ENCODE measurements at places on chromosomes 5 and 9. TPM values are rescaled to one million over a fixed set of nuclear protein-coding genes. Genes with fewer than 3 reads are reported as not detected.

PCDHGB2 gene
- total RNA-seq = 2.0 TPM

ARL14EPL gene
- total RNA-seq = not detected

TICAM2 gene
- total RNA-seq = 1.5 TPM

IFNE gene
- total RNA-seq = 0.99 TPM

CARTPT gene
- total RNA-seq = not detected

ZDHHC11B gene
- total RNA-seq = not detected

CATSPER3 gene
- total RNA-seq = 0.19 TPM

FLT4 gene
- 10.6 TPM for total RNA-seq

CCDC107 gene
- total RNA-seq = 13.7 TPM

RNF183 gene
- not detected for total RNA-seq

TAF11L5 gene
- not detected for total RNA-seq

LRRC8A gene
- total RNA-seq = 120 TPM

LCN9 gene
- not detected for total RNA-seq

SLC44A1 gene
- 50.3 TPM for total RNA-seq

CD180 gene
- not detected for total RNA-seq

GABRA1 gene
- total RNA-seq = not detected

SVEP1 gene
- total RNA-seq = 0.66 TPM

ADGRV1 gene
- total RNA-seq = 0.56 TPM

TTC39B gene
- total RNA-seq = 1.9 TPM

VCAN gene
- total RNA-seq = 9.6 TPM

SPINK7 gene
- not detected for total RNA-seq

TESK1 gene
- 4.0 TPM for total RNA-seq

BNC2 gene
- total RNA-seq = 15.3 TPM

POMT1 gene
- 39.5 TPM for total RNA-seq

IL13 gene
- total RNA-seq = not detected

TRPM6 gene
- total RNA-seq = under 0.01 TPM

AGGF1 gene
- 26.9 TPM for total RNA-seq

CDC20B gene
- not detected for total RNA-seq

SPAG8 gene
- 0.27 TPM for total RNA-seq

PTGDS gene
- total RNA-seq = 0.56 TPM

SEPTIN8 gene
- total RNA-seq = 44.6 TPM

TAF11L10 gene
- total RNA-seq = not detected

PCDHB4 gene
- 0.09 TPM for total RNA-seq

CCDC152 gene
- 0.56 TPM for total RNA-seq

SOHLH1 gene
- total RNA-seq = not detected

SEMA5A gene
- 12.7 TPM for total RNA-seq

SLC34A1 gene
- total RNA-seq = not detected
